ENCODE measurements at places on chromosomes 2 and 18. TPM values are rescaled to one million over a fixed set of nuclear protein-coding genes. Genes with fewer than 3 reads are reported as not detected.

- H3K36me3 ChIP-seq = no peaks in the 10 kb centered on the region
- H3K27me3 ChIP-seq = no peaks in the 10 kb centered on the region
- H3K4me3 ChIP-seq = no peak overlapping the region
- no peak overlapping the region for H3K27ac ChIP-seq
These were observed 603.8 kb downstream of the ERBB4 start for GRCh38 chr2:211934811-211935210.

DNA sequence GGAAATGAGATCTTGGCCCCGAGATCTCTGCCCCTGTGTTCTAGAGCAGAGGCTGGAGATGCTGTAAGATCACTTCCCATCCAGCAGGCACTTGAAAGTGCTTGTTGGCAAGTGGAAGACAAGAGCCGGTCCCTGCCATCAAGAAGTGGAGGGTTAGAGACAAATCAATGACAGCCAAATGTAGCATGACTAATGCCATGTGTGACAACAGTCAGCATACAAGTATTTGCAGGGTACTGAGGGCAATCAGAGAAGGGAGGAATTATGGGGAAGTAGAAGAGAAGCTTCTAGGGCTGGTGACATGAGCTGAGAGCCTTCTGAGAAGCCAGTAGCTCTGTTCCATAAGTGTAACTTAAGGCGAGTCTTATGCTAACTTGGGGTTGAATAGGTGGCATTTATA lies 58.6 kb downstream of the TMEM17 start:
- peaks cover 22% of the 10 kb centered on the region for H3K4me1 ChIP-seq
- no peak overlapping the region for H3K27ac ChIP-seq
- no peak for DNase-seq
- H3K4me3 ChIP-seq = no peak overlapping the region
- H3K27me3 ChIP-seq = no peaks in the 10 kb centered on the region

GRCh38 chr2:216116418-216116817 lies 7.3 kb downstream of the XRCC5 start:
- H3K36me3 ChIP-seq = peaks cover 22% of the 10 kb centered on the region
- DNase-seq = no peak
- H3K4me1 ChIP-seq = peaks cover 7% of the 10 kb centered on the region
- H3K27me3 ChIP-seq = no peaks in the 10 kb centered on the region

GRCh38 chr18:25145731-25146511 lies 206.0 kb downstream of the ZNF521 start:
- no peak overlapping the region for H3K4me3 ChIP-seq
- no peaks in the 10 kb centered on the region for H3K36me3 ChIP-seq
- H3K27me3 ChIP-seq = no peaks in the 10 kb centered on the region
- H3K4me1 ChIP-seq = no peaks in the 10 kb centered on the region

Gene OSR1
- 0.17 TPM for total RNA-seq

DNA sequence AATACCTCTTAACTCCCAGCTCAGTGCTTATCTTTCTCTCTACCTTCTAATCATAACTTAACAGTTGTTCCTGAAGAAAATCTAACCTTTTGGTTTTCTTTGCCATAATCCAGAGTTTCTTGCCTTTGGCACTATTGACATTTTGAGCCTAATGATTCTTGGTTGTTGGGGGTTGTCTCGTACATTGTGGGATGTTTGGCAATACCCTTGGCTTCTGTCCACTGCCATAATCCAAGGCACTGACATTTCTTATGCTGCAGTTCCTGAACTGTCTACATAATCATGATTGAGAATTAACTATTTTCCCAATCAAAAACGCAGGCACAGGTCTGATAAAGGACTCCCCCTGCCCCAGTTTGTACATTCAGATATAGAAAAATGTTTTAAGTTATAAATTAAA lies 203.2 kb upstream of the MEX3C start:
- H3K4me1 ChIP-seq = no peaks in the 10 kb centered on the region
- H3K27ac ChIP-seq = no peak overlapping the region
- no peaks in the 10 kb centered on the region for H3K27me3 ChIP-seq
- no peaks in the 10 kb centered on the region for H3K36me3 ChIP-seq

Gene FBLN7
- 1.6 TPM for total RNA-seq

DNA sequence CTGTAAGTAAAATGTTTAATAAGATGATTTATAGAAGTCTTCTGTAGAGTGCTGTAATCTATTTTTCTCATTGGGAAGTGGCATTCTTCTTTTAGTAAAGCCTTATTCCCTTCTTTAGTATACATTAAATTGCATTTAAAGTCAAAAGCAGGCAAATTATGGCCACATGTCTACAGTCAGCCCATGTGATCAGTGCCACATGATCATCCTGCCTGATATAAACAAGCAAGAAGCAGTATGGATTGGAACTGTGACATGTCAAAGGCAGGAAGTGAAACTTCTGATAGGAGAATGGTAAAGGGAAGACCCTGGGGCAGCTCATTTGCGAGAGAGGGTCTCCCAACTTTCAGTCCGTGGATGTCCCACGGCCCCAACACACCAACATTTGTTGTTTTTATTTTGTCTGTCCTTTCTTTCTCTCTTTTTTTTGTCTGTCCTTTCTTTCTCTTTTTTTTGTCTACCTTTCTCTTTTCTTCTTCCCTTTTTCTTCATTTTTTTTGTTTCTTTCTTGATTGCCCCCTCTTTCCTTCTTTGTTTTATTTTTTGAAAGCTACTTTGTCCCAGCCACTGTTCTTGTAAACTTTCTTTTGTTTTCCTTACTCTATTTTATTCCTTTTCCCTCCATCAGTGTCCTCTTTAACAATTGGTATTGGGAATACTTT lies 154.9 kb downstream of the DTNA start:
- H3K4me3 ChIP-seq = no peak overlapping the region
- no peaks in the 10 kb centered on the region for H3K27me3 ChIP-seq
- H3K4me1 ChIP-seq = no peaks in the 10 kb centered on the region
- no peak for DNase-seq

Gene INPP5D
- 18.8 TPM for total RNA-seq

Gene MYOM1
- 48.4 TPM for total RNA-seq

Gene SPP2
- total RNA-seq = 76.7 TPM

DNA sequence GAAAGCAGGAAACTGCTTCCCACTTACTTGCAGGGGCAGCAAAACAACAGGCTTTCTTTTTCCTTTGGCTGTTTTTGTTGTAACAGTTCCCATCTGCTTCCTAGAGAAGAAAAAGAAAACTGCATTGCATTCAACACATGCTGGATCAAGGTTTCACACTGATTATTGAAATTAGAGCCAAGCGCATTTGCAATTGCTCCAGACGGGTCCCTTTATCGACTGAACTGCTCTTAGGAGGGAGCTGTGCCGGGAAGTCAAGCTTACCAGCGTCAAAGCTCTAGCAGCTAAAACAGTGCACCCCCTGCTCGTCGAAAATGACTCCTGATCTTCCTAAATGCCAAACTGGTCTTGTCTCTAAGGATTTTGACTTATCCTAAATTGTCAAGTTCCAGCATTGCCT lies 164.0 kb upstream of the SESTD1 start:
- no peaks in the 10 kb centered on the region for H3K4me1 ChIP-seq
- H3K4me3 ChIP-seq = no peak overlapping the region
- no peak for DNase-seq
- H3K36me3 ChIP-seq = no peaks in the 10 kb centered on the region

Data from liver (tissue), 10 donors.